RCC 7860 (cell line): ENCODE measurements at places on chromosomes 7 and 10.

DNA sequence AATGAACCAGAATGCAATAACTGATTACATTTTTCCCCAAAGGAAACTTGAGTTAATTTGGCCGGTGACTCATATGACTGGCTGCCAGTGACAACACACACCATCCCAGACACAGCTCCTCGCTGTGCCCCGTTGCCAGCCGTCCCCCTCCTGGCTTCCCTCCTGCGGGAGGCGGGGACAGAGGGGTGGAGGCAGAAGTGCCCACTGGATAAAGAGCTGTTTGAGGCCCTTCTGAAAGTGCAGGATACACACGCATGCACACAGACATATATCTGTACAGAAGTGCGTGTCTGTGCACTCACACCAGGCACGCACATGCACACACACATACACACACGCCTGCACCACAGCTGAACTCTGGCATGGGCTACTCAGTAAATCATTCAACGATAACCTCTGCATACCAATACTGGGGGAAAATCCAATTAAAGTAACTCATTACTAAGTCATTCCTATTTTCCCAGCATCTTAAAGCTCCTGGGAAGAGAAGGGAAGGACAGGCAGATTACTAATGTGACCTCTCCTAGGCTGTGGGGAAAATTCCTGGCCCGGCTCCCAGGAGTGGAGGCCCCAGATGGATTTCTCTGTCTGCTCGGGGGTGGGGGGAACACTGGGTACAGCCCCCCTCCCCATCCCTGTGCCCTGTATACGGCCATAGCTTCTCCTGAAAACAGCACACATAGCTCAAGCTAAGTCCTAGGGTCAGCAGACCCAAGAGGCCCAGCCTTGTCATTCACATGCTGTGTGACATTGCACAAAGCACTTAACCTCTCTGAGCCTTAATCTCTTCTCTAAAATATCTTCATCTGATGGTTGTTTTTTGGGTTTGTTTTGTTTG, 52.3 kb upstream of the MYL10 start:
- peak; percentile 98 for DNase-seq

- no peak for DNase-seq
Measured at GRCh38 chr7:121909716-121910345, 36.9 kb downstream of the PTPRZ1 start.

GRCh38 chr7:3057066-3057420, 13.4 kb upstream of the CARD11 start:
- DNase-seq = no peak

- no peak for DNase-seq
Measured at GRCh38 chr7:129864042-129864441, 88.7 kb downstream of the UBE2H start.

DNA sequence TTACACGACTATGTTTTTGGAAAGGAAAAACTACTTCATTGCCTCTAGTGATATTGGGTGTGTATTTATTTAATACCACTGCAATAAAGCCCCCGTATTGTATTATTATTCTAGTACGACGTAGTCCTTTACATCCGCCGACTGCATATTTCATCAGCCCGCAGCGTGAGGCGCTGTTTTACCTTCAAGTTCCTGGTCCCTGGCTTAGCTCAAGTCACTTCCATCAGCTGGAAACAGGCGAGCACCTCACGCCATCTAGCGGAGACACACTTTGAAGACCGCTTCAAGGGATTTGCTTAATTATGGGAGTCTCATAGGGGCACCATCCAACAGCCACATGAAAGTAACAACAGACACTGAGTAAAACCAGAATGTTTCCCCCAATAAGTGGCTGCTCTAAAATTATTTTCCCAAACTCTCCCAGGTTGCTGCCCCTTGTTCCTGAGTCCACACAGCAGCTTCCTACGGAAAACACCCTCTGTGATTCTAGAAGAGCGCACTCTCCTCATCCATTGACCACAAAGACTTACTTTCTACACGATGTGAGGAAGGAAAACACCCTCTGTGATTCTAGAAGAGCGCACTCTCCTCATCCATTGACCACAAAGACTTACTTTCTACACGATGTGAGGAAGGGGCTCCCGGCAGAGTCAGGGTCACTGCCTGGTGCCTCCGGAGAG, 15.7 kb upstream of the ITIH2 start:
- peak; percentile 81 for DNase-seq

DNA sequence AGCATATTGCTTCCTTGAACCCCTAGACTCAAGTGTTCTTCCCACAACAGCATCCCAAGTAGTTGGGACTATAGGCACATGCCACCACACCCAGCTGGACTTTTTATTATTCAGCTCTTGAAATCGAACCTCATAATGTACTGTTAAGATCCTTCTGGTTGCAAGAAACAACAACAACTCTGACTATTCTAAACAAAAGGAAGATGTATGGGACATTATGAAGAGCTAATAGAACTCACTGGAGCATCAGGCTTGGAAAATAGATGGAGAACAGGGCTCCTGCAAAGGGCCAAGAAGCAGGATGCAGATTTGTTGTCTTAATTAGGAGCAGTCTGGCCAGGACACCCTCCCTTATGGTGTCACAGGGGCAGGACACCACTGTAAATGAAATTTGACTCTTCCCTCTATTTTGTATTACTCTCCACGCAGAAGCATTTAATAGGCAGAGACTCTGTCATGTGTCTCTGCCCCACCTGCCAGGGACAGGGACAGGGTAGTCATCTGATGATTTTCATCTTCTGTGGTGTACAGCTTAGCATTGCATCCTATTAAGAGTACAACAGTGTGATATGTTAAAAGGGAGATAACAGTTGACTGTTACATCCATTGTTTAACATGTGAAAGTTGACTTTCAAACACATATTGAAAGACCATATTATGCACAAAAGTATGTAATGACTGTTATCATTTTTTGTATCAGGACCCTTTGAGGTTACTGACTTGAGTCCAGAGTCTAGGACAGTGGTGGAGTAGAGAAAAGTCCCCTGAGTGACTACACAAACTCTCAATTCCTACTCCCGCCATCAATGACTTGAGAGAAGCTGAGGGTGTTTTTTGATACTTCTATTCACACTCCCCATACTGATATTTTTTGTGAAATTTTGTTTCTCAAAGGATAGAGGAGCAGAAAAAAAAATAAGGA, 157.3 kb downstream of the LRRC4 start:
- no peak for DNase-seq

DNA sequence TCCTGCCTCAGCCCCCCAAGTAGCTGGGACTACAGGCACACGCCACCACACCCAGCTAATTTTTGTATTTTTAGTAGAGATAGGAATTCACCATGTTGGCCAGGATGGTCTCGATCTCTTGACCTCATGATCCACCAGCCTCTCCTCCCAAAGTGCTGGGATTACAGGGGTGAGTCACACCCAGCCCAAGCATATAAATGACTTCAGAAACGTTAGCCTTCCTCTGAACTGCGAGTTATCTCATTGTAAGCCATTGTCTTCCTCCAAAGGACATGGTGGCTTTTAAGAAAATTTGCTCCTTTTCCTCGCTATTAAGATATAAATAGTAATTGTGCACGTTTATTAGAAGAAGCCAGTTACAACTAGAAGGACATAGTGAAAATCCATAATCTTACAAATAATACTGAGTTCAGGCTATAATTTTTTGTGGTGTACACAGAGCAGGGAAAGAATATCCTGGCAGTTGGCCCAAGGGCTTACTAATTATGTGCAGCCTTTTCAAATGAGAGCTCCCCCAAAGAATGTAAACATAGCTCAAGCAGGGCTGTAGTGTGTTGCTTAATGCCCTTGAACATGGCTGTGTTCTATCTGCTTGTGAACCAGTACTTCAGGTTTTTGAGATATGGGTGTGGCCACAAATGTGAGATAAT, 495.8 kb downstream of the PARD3 start:
- no peak for DNase-seq

DNA sequence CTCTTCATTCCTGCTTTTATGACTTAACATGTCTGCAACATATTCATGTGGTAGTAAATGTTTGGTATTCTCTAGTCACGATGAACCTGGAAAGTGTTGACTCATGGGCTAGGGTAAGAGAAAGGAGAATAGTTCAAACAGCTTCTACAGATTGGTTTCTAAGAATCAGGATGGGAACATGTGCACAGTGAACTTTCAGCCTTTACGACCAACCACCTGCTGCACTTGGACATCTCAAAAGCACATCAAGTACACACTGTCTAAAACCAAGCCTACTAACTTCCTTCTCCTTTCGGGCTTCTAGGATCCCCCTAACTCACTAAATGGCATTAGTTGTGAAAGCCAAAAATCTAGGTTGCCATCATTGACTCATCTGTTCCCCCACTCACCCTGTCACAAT, 85.5 kb downstream of the CUL2 start:
- no peak for DNase-seq

DNA sequence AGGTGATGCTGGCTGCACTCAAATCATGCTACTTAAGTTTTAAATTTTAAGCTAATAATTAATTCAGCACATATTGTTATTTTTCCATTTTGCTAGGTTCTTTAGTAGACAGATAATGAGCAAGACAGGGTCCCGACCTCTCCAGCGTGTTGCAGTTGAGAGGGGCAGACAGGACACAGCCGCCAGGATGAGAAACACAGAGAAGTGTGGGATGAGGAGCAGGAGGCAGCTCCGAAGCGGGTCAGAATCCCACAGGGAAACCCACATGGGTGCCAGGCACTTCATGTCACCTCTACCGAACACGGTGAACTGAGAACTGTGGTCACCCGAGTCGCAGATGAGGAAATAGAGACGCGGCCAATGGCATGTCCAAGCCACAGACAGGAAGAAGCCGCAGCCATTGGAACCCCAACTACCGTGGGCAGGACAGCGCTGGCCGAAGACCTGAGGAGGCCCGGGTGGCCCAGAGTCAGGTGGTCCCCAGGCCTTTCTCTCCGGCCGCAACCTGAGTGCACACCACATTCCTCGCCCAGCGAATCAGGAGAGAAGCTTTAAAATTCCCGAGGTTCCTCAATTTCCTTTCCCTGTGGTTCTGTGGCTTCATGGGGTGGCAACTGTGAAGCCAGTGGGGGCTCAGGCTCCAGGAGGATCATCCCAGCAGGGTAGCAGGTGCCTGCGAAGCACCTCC, 213.0 kb downstream of the DNAJB6 start:
- DNase-seq = no peak

- DNase-seq = no peak
Measured at GRCh38 chr10:493391-494148, 195.9 kb downstream of the DIP2C start.

DNA sequence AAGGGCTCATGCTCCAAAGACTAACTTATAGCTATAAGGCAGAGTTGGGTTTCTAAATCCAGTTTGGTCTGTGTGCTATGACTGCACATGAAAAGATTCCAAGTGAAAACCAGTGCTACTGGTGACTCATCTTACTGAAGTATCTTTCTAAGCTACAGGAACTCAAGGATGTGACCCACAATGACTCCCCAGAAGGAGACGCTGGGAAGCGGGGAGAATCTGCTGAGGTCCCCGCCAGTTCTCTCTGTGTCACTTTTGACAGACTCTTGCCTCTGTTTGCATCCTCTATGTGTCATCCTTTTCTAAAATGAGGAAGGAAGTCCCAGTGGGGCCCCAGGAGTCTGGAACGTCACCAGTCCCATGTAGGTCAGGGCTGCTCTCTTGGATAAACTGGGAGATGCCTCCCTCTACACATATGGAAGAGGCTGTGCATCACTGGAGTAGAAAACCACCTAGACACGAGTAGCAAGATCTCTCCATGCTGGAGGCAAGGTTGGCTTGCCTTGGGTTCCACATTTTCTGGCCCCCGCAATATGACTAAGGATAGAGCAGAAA, 28.8 kb upstream of the GPR26 start:
- DNase-seq = no peak

DNA sequence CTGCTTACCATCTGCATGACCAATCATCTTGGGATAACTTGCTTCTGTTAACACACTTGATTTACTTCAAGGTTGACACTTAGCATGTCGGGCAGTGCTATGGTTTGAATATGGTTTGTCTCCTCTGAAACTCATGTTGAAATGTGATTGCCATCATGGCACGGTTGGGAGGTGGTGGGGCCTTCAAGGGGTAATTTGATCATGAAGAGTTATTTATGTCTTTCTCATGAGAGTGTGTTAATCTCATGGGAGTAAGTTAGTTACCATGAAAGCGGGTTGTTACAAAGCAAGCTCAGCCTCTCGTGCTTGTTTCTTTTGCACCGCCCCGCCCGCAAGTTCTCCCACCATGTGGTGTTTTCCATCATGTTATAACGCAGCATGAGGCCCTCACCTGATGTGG, 163.6 kb downstream of the DOCK4 start:
- no peak for DNase-seq

DNA sequence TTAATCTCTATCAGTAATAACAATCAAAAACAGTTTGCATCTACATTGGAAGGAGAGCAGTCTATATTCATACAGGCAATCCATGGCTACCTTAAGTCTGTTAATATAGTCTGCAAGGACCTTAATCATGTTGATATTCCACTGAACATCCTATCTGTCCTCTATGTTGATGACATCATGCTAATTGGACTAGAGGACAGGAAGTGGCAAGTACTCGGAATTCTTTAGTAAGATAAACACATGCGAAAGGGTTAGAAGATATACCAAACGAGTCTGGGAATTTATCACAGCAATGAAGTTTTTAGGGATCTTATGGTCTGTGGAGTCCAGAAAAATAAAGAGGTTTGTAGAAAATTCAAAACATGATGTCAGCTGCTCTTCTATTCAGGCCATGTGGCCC, 11.3 kb upstream of the SAMD9L start:
- DNase-seq = no peak

- DNase-seq = peak; percentile 18
Measured at GRCh38 chr10:63072951-63073350, 60.2 kb upstream of the NRBF2 start.

- DNase-seq = peak; percentile 39
Measured at GRCh38 chr7:24812305-24812945, 55.2 kb upstream of the GSDME start.
